ENCODE measurements at places on chromosomes 1 and 21.
A peak's percentile ranks its signal among the peaks of the same experiment; 100 is the strongest.

- peak; percentile 58 for DNase-seq
Measured at GRCh38 chr1:183022202-183023145, 746 bp upstream of the LAMC1 start.

DNA sequence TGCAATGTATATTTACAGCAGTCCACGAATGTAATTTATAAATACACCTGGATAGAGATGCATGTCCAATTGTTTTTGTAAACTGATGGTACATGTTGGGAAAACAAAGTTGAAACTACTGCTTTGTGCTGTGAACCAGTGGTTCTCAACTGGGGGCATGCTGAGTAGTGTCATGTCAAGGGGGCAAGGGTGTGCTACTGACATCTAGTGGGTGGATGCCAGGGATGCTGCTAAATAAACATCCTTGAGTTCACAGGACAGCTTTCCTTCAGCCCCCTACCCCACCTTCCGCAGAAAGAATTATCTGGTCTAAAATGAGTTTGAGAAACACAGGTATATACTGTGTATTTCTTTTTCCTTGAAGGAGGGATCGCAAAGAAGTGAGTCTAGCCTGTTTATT lies 95.9 kb downstream of the RASAL2 start:
- peak; percentile 86 for DNase-seq

- DNase-seq, result no peak
Measured at GRCh38 chr1:174309490-174309889, 138.3 kb upstream of the GPR52 start.

DNA sequence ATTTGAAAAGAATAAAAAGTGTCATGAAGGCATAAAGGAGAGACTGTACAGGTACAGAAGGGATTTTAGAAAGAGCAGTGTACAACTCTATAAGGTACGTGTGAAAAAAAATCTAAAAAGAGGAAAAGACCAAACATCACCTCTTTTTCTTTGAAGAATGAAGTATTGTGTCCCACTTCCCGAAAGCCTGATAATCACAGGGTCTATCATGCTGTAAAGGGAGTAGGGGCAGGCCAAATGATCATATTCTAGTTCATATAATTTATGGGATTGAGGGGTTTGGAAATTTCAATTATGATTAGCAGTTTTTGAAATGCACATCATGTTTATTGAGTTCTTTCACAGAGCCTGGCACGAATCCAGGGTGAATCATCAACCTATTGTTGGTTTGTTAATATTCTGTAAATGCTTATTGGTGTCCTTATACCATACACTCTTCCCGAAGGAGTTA lies 910 bp upstream of the RERE start:
- DNase-seq, result no peak

- no peak for DNase-seq
Measured at GRCh38 chr1:3986686-3987218, 86.7 kb upstream of the C1orf174 start.

GRCh38 chr1:32919811-32920733 lies 18.9 kb upstream of the TMEM54 start:
- no peak for DNase-seq

All from GM23338 (cell line).